Thoracic aorta (tissue), 2 donors: ENCODE measurements at places on chromosomes 3 and 15. TPM values are rescaled to one million over a fixed set of nuclear protein-coding genes. Genes with fewer than 3 reads are reported as not detected.

- no peak overlapping the region for H3K4me3 ChIP-seq
- peak overlapping the region; percentile 11 for H3K27ac ChIP-seq
- DNase-seq: no peak
- no peaks in the 10 kb centered on the region for H3K27me3 ChIP-seq
- no peaks in the 10 kb centered on the region for H3K36me3 ChIP-seq
Measured at GRCh38 chr3:37963635-37964034, 27.0 kb upstream of the VILL start.

- no peaks in the 10 kb centered on the region for H3K27me3 ChIP-seq
- DNase-seq: no peak
- no peaks in the 10 kb centered on the region for H3K4me1 ChIP-seq
Measured at GRCh38 chr15:77798847-77799246, 166.1 kb upstream of the LINGO1 start.

Gene SYNPR
- total RNA-seq: not detected

Gene KBTBD13
- 0.63 TPM for total RNA-seq

Gene FAM107A
- 25.3 TPM for total RNA-seq
